ENCODE measurements at places on chromosomes 1 and 21.

DNA sequence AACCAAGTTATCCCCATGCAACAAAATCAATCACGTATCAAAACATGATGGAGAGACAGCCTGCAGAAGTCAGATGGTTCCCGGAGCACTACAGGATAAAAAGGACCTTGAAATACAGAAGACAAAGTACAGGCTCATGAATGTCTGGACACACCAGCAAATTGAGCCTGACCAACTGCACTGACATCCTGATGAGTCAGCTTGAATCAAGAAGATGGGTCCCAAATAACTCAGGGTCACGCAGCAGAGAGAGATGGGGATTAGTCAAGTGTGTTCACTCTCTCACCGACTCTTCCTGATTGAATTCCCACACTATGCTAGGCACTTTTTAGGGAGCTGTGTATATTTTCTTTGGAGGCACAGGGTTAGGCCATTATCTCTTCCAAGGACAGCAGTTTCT, 71.1 kb upstream of the DIRAS3 start:
- DNase-seq: no peak

DNA sequence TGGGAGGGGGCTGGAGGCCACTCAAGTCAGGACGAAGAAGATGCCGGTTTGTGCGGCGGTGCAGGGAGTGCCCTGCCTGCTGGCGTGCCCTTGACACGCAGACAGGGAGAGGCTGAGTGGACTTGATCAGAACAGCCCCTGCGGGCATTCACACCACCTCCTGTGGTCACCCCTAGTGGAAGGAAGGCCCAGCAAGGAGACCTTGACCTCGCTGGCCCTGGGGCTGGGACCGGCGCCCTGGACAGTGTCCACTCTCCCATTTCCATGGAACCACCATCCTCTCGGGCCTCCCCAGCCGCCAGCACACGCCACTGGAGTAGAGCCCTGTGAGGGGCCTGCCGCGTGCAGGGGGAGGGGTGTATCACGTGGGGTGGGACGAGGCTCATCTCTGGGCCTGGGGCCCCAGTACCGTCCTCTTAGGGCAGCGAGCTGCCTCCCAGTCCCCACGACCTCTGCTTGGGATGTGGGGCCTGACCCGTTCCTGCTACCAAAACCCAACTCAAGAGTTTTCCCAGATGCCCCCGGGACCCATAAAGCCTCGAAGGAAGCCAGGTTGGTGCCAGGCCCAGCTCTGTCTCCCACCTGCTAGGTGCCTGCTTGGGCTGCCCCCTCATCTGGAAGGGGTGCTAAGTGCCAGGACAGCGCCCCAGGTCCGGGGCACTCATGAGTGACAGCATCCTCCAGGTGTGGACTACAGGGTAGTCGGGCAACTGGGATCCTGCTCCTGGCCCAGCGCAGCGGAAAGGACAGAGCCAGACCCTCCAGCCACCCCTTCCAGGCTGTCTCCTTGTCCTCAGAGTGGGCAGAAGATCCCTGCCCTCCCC, 62.8 kb downstream of the SLX9 start:
- no peak for DNase-seq

DNA sequence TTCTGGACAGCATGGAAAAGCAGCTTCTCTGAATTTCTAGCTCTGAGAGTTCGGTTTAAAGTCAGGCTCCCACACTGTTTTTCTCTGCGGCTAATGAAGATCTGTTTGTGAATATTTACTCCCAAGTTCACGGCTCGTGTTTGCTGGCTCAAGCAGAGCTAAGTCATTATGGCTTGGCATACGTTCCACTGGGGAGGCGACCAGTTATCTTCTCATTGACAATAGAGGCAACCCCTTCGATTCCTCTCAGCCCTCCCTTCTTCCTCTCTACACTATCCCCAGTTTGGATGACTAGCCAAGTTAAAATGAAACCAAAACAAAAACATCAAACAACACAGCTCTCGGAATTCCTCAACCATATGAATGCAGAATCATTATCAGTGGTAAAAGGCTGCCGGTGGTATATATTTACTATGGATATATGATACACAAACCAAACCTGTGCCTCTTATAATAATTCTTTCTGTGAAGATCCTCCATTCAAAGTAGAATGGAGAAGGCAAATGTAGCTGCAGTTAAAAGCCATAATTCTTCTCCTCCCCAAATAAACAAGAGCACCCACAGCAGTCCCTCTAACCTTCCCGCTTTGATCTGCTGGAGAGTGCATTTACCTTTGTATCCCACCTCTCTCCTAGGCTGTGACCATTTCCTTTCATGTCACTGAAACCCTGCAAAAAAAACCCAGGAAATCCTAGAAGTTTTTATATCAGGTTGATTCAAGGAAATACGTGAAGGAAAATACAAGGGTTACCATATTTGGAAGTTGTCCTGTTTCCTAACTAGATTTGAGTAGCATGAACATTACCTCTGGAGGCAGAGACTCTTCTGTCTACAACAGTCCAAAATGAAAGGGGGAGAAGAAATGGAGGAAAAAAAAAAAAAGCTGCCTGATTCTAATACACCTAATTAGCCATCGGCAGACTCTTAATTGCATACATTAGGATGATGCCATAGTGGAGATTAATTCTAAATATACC, 108.3 kb upstream of the USH2A start:
- no peak for DNase-seq

DNA sequence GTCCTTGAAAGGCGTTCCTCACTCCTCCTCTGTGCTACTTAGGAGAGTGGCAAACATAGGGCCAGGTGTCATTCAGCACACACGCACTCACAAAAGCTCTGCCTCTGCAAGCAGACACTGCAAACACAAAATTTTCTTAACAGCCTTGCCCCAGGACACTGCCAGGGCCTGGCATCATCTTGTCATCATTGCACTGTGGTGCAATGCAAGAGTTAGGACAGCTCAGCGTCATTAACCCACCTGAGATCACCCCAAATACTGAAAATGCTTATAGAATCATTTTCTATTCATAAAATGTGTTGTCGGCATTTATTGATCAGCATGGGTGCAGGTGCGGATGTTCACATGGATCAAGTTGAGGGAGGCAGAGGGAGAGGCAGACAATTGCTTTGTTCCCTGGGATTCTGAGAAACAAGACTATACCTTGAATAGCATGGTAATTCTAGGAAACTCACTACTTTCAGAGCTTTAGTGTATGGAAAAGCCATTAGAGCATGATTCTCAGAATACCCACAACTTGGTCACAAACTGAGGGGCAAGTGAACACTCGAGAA, 3.0 kb downstream of the ADAM30 start:
- DNase-seq: no peak

- DNase-seq: no peak
These were observed 4.0 kb downstream of the SHISAL2A start for GRCh38 chr1:52636721-52637695.

- DNase-seq: no peak
These were observed 214.1 kb downstream of the NUF2 start for GRCh38 chr1:163535807-163536206.

DNA sequence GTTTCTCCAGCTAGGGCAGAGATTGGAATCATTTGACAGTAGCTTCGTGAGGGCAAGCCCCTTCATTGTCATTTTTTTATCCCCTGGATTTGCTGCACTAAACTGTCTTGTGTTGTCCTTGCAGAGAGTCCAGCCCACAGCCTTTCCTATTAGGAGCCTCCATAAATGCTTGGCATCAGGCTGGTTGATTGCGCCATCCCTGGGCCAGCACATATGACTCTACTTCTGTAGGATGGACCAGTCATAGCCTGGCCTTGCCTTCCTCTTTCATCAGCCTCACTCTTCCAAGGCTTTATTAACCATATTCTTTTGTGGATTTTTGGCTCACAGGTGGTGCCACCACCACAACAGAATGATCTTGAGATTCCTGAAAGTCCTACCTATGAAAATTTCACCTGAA, 31.4 kb downstream of the LY9 start:
- DNase-seq: no peak

GRCh38 chr1:97160818-97161217, 439.2 kb downstream of the PTBP2 start:
- DNase-seq: no peak

DNA sequence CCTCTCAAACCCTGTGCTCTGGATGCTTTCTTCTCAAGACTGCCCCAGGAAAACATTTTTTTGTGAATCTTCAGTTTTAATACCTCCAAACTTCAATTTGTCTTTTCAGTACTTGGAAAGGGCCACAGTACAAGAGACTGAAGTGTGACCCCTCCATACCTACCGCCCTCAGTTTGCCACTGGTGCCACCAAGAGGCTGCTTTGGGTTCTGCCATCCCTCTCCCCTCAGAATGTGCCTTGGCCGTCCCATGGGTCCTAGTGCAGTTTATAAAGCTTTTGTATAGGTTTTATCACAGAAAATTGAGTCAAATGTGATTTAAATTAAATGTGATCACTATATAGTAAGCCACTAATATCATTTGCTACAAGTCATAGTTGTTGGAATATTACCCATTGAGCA, 60.8 kb upstream of the PGD start:
- DNase-seq: peak; percentile 75

- DNase-seq: no peak
These were observed 5.6 kb upstream of the BSDC1 start for GRCh38 chr1:32399843-32400242.

GRCh38 chr1:2534687-2535441, 4.8 kb upstream of the HES5 start:
- DNase-seq: no peak

DNA sequence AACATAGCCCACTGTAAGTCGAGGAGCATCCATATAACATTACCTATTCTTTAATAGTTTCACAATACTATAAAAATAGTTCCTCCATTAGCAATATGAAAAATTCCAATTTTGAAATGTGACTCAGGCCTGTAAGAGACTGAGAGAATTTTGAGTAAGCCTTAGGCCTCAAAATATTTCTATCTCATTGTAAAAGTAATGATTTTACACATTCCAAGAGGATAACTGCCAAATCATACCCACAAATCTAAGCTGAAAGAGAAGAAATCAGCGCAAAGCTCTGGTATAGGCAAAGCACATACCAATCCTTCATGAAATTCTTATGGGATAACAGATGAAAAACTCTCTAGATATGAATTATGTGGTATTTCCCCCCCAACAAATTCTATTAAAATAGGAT, 144.1 kb downstream of the CDC42BPA start:
- no peak for DNase-seq

DNA sequence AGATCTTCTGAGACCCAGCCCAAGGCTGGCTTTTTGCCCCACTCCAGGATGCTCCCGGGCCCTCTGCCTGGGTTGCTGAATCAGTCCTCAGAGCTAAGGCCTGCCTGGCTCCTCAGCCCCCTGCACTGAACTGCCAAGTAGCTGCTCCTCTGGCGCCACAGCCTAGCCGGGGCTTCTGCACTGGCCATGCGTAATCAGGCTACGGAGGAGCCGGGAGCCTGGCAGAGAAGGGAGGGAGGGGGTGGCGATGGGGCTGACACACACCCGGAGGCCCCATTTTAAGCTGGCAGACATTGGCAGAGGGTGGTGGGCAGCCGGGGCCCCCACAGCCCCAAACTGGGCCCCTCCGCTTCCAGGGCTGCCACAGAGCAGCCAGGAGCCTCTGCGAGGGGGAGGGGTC, 38.7 kb downstream of the ALPL start:
- no peak for DNase-seq

- DNase-seq: no peak
These were observed 52.7 kb upstream of the EIF4G3 start for GRCh38 chr1:21229246-21230000.

- DNase-seq: no peak
These were observed 32.0 kb downstream of the VANGL2 start for GRCh38 chr1:160432371-160432786.

DNA sequence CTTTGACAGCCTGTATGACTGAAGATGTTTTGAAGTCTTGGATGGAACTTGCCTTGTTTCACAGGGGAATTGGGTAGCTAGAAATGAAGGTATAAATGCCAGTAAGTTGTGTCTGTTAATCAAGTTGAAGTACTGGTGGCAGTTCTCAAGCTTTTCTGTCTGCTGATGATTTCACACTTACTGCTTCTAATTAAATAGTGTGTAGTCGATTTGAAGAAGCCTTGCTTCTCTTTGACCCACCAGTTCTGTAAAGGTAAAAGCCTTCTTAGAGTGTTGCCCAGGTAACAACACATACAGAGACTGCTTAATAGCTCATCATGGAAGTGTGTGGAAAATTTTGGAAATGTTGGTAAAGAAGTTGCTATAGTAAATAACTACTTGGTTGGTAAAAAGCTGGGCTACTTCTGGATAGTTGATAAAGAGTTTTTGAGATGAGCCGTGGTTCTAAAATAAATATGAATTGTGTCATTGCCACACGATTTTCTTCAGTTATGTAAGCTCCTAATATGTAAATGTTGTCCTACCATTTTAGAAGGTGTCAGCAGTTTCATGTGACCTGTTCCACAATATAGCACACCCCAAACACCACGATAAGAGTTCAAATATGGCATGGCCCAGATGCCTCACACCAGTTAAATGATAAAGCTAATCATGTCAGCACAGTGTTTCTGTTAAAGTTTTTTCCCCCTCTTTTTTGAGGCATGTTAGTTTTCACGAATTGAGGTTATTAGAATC, 7.4 kb downstream of the RABGAP1L start:
- no peak for DNase-seq

DNA sequence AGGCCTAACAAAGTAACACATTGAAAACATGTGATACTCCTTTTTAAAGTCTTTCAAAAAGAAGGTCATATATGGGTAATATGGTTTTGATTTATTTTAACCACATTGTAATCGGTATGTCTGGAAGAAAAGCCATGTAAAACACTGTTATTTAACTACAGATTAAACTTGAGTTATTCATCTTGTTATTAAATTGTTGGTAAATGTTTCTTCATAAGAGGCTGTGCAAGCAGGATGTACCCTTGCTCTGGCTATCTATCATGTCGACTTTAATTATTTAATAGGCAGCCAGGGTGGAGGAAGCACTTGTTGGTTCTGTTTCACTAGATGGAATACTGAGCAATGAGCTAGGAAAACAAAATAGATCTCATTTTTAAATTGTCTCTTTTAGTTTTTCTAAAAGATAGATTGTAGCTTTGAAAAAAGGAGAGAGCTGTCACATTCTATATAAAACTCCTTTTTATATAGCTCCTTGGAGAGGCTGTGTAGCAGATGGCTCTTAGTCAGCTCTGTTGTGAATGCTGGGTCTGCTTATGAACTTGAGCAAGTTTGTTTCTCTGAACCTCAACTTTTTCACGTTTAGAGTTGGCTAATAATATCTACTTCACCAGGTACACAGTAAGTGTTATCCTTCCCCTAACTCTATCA, 39.5 kb downstream of the LRRC8B start:
- DNase-seq: no peak

- no peak for DNase-seq
These were observed 50.6 kb upstream of the HP1BP3 start for GRCh38 chr1:20837554-20838192.

DNA sequence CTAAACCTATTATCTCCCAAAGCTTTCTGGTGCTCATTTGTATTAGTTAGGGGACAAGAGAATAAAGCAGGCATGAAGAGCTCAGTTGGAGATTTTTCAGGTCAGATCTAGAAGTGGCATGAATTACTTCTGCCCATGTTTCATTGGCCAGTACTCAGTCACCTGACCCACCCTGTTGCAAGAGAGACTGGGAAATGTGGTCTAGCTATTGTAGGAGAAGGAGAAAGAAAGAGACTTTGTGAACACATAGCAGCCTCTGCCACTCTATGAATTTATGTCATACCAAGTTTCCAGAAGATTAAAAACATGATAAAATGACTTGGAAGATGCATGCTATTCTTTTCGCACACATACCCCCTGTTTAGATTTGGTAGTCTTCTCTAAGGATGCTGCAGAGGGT, 302.3 kb upstream of the RUNX1 start:
- DNase-seq: no peak

- DNase-seq: no peak
These were observed 42.7 kb downstream of the OLIG1 start for GRCh38 chr21:33112681-33113080.
